Activated T-cell treated with anti-CD3 and anti-CD28 coated beads for 4 hours (primary cell): ENCODE measurements at places on chromosomes 3 and 15.
A peak's percentile ranks its signal among the peaks of the same experiment; 100 is the strongest.

- DNase-seq: no peak
Measured at GRCh38 chr3:108488631-108489030, 21.8 kb downstream of the MYH15 start.

DNA sequence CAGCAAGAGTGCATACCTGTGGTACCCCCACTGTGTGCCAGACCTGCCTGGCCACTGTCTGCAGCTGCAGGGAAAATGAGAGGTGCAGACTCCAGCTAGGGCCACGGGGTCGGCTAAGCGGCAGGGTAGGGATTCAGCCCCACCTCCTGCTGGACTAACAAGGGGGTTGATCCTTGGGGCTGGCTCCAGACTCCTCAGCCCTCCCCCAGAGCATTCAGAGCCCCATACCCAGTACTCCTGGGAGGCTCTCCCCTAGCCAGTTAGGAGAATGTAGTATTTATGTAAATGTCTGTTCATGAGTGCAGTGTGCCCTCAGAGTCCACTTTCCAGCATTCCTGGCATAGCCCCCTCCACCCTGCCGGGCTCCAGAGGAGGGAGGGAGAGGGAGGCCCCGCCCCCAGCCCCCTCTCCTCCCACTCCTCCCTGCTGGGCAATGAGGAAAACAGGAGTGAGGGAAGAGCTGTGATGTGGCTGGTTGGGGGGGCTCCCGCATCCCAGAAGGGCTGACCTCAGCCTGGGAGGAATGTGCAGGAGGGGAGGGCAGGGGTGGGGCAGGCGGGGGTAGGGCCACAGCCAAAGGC is 4.5 kb upstream of the SEMA3B start:
- DNase-seq: no peak

DNA sequence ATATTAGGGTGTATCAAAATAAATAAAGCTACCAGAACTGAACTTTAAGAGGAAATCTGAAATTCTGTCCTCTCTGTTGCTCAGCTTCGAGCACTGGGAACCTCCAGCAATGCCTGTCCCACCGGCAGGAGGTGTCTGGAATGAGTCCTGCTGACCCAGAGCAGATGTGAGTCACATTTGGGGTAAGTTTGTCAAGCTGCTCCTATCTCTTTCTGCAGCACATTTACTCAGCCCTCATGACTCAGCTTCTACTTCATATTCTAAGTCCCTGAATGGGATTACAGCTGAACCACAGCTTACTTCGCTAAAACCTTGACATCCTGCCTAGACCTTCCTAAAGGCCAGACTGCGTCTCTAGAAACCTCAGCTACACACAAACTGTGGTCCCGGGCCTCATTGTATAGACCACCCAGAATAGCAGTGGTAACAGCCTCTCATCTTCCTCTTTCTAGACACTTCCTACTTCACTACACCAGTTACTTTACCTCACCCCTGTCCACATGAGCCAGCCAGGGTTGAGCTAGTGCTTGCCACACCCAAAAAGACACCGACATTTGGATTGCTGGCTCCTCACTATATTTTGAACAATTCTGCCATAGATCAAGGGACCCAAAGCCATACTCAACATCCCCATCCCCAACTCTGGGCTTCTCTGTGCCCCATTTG is 109.6 kb upstream of the TMCO5A start:
- no peak for DNase-seq

GRCh38 chr3:190086191-190086590 is 34.5 kb downstream of the P3H2 start:
- DNase-seq: no peak

GRCh38 chr15:39361497-39361896 is 219.4 kb upstream of the THBS1 start:
- DNase-seq: no peak

DNA sequence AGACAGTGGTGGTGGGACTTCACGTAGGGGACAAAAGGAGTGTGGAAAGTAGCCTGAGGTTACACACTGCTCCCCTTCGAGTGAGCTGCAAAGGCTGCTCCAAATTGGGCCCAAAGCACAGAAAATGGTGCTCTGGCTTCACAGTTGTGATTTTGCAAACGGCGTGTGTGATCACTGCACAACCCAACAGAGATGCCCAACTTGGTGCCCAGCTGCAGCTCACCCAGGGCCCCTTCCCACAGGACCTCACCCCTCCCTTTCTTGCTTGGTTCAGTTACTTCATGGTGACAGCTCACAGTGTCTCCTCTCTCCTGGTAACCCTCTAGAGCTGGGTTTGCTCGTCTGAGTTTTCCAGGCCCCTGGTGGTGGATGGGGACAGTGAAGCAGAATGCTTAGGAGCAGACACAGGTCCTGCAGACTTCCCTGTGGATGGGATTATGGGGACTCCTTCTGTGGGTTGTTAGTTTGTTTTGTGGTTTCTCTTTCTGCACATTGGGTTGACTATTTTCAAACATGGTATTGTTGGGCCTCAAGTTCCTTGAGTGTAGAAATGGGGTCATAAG is 98.3 kb downstream of the TOP2B start:
- DNase-seq: no peak

- no peak for DNase-seq
Measured at GRCh38 chr15:39998511-39999077, 40.4 kb downstream of the SRP14 start.

GRCh38 chr3:65669163-65669875 is 369.4 kb downstream of the MAGI1 start:
- DNase-seq: no peak

DNA sequence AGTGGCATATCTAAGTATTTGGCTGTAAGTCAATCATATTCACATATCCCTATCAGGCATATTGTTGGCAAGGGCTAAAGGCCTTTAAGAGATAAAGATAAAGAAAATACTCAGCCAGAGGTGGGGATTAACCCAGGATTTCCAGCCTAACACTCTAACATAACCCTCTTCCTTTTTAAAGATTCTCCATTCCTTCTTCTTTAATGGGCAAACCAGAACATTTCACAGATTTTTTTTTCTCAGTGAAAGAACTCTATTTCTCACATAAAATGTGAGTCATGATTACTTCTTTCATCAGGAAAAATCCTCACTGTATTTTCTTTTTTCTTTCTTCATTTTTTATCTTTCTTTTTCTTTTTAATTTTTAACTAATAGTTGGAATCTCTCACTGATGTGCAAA is 200.4 kb downstream of the NR1D2 start:
- no peak for DNase-seq

GRCh38 chr3:25631989-25632388 is 32.7 kb downstream of the TOP2B start:
- no peak for DNase-seq

GRCh38 chr3:27990324-27990723 is 251.1 kb upstream of the CMC1 start:
- DNase-seq: no peak

DNA sequence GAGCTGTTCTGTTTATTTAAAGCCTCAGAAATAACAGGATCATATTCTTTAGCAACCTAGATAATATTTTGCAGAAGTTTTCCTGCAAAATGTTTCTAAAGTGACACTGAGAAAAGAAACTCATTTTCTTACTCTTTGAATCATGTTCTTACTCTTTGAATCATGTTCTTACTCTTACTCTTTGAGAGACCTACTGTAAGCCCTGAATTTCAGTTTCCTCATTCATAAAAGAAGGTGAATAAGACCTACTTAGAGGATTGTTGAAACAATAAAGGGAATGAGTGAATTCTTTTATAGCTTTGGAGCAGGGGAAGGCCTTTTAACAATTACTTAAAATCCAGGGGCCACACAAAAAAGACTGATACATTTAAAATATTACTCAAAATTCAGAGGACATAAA is 221.7 kb upstream of the CMC1 start:
- DNase-seq: no peak

GRCh38 chr3:67325231-67325630 is 327.1 kb downstream of the KBTBD8 start:
- no peak for DNase-seq

- peak; percentile 38 for DNase-seq
Measured at GRCh38 chr3:71063773-71064290, 519.7 kb downstream of the FOXP1 start.

GRCh38 chr15:56734013-56734635 is 815 bp upstream of the ZNF280D start:
- DNase-seq: no peak

DNA sequence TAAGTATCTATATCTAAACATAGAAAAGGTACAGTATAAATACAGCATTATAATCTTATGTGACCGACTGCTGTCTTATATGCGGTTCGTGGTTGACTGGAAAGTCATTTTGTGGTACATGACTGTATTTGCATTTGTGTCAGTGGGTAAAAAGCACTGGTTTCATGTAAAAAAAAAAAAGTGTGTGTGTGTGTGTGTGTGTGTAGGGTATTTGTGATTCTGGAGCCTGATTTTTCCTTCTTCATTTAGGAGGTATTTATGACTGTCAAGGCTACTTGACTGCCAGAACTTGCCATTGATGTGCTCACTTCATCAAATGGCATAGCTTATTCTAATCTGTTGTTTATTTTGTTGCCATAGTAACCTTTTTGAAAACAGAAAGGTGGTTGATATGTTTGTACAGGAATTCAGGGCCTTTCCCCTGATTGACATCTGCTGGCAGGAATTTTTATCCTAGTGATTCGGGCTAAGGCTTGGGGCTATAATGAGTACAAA is 63.2 kb downstream of the AKAP13 start:
- DNase-seq: no peak

GRCh38 chr3:71090207-71090606 is 493.3 kb downstream of the FOXP1 start:
- no peak for DNase-seq

DNA sequence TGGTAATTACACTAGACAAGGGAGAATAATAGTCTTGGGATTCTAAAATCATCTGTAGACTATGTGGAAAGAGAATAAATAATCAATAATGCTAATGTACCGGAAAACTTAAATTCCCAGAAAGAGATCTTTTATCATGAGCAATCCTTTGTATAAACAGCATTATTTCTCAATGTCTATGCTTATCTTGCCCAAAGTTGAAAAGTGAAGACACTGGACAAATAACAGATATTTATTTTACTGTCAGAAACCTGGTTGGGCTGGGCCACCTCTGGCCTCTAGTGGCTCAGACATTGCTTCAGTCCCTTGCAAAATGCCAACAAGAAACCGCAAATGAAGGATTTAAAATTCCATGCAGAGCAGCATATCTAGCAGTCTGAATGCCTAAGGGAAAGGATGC is 409.9 kb downstream of the FHIT start:
- no peak for DNase-seq

GRCh38 chr3:123808812-123809211 is 75.3 kb downstream of the MYLK start:
- DNase-seq: no peak

- no peak for DNase-seq
Measured at GRCh38 chr3:102866845-102867244, 432.0 kb downstream of the ZPLD1 start.

GRCh38 chr15:24617646-24618045 is 57.9 kb upstream of the NPAP1 start:
- no peak for DNase-seq

- no peak for DNase-seq
Measured at GRCh38 chr3:196288141-196288460, 575 bp upstream of the PCYT1A start.

- no peak for DNase-seq
Measured at GRCh38 chr3:150107429-150108175, 136.9 kb upstream of the PFN2 start.
